ENCODE measurements at places on chromosomes 3 and 15.

DNA sequence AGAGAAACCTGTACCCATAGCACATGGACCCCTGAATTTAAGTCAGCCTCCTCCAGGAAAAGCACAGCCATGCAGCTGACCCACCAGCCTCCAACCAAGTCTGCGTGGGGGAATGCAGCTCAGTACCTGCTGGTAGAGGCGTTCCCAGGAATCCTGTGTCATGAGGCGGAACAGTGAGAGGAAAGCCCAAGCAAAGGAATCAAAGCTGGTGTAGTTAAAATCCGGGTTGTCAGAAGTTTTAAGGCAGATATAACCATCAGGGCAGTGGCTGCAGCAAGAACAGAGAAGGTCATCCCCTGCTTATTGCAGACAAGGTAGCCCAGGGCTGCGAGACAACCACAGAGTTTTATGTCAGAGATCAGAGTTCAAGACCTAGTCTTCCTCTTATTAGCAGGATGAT lies 59.1 kb downstream of the SCN10A start:
- peak; percentile 41 for DNase-seq

- DNase-seq, result peak; percentile 50
These were observed 56.3 kb upstream of the FSTL1 start for GRCh38 chr3:120506828-120507774.

DNA sequence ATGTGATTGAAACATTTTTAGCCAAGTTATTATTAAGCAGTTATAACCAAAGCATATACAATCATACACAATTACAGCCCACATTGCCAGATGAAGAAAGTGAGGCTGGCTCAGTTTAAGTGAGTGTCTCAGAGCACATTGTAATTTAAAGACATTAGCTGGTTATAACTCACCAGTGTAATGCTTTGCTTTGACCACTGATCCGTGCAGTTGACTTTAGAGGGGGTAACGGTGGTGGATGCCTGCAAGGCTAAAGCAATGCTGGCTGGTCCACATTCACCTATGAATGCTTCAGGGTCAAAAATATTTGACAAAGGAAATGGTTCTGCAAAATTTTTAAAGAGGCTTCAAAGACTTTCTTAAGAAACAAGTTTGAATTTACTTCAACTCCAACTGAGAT lies 1.2 kb downstream of the C3orf85 start:
- no peak for DNase-seq

DNA sequence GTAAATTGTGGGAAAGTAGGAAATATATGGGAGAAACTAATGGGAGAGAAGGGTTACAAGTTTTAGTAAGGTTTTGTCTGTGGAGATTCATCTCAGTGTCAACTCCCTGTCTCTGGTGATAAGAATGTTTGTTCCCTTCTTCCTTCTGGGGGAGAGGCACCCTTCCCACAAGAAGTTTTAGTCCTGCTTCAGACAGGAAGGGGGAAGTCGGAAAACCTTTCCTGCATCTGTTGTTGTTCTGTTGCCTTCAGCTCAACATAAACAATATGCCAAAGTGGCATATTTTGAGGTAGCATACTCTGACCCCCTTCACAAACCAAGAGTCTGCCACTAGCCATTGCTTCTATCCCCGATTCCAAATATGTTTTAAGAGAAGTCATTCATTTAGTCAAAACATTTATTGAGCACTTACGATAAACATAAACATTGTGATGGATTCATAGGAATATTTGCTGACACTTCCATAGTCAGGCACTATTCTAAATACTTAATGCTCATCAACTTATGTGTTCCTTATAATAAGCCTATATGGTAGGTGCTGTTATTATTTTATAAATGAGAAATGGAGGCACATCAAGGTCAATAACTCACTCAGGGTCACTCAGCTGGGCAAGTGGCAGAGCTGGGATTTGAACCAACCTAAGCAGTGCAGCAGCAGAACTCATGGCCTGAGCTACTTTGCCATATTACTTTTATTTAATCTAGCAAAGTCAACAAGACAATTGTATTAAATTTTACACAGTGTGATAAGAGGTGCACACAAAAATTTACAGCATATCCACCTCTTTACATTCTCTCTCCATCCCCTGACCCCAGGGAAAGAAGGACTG lies 34.2 kb upstream of the TIMP4 start:
- no peak for DNase-seq

GRCh38 chr15:52709187-52709981 lies 30.2 kb upstream of the ATOSA start:
- peak; percentile 49 for DNase-seq

DNA sequence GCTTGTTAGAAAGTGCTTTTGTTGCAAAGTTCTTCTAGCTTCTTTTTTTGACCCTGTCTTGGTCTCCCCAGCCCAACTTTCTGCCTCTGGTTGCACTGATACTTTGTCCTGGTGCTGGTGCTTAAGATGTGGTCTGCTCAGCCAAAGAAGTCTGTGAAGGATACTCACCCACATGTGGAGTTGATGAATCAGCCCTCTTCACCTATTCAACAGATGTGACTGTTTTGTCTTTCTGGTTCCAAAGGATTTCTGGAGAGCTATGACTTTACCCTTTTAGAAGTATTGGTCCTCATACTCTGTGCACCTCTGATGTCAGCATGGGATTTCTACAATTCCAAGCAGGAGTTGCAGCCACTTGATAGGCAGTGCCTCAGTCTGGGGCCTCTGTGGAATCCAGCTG lies 84.1 kb downstream of the PCCB start:
- no peak for DNase-seq

GRCh38 chr3:147613725-147614124 lies 204.6 kb downstream of the ZIC1 start:
- DNase-seq, result no peak

DNA sequence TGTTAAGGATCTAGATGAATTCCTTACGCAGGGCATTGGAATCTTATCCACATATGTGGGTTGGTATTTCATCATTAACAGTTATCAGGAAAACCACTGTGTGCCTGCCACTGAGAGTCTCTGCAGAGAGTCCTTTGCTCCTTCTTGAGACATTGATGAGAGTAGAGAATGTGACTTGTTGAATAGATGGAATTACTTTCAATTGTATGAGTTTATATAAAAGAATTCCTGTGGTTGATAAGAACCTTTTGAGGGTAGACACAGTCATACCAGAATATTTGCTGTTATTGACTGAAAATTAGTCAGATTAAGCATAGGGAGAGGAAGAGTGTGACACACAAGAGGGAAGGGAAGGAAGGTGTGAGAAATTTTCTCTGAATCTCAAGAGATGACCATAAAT lies 30.8 kb downstream of the ARHGEF26 start:
- DNase-seq, result no peak

GRCh38 chr3:31839144-31839917 lies 141.7 kb downstream of the OSBPL10 start:
- DNase-seq, result no peak

- no peak for DNase-seq
These were observed 188.5 kb downstream of the NFKBIZ start for GRCh38 chr3:102037791-102038190.

DNA sequence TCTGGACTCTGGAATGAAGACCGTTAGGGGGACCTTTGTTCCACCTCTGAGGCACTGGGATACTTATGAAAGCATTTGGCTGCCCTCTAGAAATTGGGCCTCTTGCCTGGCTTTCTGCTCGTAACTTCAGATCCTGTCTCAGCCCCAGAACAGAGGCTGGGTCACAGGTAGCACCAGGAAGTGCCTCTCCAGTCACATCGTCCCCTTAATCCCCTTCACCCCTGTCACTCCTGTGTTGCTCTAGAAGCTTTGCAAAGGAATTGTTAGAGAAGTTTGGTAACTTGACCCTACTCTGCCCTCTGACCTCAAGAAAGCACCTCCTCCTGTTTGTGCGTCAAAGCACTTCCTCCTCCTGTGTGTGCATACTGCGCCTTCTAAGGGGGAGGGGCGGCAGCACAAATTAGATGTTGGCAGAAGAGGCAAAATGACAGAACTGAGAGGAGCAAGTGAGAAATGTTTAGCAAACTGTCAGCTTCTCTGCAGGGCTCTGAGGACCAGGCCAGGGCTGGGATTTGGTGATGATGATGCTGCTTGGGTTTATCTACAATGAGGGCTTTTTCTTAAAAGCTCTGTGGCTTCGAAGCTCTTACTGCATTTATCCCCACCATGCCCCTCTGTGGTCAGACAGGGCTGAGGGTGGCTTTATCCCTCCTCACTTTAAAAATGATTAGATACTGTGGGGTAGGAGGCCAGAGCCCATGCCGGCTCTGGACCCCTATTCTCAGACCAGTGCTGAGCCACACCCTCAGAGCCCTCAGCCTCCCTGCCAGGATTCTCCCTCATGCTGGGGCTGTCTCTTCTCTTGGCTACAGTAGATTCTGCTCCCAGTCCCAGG lies 76.2 kb downstream of the LARS2 start:
- DNase-seq, result no peak

- DNase-seq, result no peak
These were observed 214.4 kb downstream of the ABHD5 start for GRCh38 chr3:43905157-43905556.

DNA sequence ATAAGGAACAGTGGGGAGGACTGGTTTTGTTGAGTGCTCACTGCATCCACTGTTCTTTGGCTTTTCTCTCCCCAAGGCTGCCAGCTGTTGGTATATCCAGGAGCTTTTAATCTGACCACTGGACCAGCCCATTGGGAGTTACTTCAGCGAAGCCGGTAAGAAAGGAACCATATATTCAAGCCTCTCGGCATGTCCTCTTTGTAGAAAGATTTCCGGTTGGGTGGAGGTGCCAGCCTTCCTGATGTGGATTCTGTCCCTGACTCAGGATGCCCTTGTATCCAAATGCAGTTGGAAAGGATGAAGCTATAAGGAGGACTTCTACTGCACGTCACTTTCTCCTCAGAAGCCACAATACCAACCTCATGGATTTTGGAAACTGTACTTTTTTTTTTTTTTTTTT lies 14.2 kb downstream of the NIT2 start:
- DNase-seq, result no peak

- DNase-seq, result no peak
These were observed 15.8 kb upstream of the ALAS1 start for GRCh38 chr3:52182196-52182595.

- DNase-seq, result no peak
These were observed 81.9 kb upstream of the CDV3 start for GRCh38 chr3:133491481-133492059.

DNA sequence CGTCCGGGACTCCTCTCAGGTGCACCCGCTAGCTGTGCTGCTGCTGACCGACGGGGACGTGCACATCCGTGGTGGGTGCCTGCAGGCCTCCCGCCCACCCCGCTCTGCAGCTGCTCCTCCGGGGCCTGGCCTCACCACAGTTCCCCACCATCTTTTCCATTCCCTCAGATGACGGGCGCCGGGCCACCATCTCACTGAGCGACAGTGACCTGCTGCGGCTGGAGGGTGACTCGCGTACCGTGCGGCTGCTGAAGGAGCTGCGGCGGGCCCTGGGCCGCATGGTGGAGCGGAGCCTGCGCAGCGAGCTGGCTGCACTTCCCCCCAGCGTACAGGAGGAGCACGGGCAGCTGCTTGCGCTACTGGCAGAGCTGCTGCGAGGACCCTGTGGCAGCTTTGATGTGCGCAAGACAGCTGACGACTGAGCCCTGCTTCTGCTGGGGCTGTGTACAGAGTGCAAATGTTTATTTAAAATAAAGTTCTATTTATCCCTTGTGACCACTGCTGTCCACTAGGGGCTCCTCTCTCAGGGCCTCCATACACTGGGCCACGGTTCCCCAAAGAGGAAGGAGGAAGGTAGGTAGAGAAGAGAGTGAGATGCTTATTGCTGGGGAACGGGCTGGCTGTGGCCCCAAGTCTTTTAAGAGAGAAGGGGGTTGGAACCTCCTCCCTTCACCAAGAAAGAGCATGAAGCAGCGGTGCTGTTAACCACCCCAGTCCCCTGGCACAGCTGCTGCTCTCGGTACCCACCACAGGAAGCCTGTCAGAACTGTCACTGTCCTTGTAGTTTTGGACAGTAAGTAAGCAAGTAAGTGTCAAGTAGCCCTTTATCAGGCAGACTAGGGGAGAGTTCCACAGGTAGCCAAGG lies 47.0 kb downstream of the DHX30 start:
- no peak for DNase-seq

DNA sequence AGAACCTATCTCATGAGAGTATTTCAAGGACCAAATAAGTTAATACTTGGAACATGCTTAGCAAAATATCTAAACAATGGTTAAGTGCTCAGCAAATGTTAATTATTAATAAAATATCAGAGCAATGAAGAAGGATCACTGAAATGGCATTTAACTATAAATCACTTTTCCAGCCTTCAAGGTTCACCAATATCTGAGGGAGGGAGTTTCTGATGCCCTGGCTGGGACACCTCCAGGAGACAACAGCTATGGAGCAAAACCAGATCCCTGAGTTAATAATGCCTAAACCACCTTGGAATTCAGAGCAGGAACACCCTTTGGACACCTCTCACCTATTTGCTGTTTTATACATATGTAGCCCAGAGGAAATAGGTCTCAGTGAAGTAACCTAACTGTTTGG lies 6.4 kb upstream of the FAM174B start:
- DNase-seq, result peak; percentile 45

- DNase-seq, result no peak
These were observed 126.4 kb downstream of the OXSM start for GRCh38 chr3:25916321-25916720.

DNA sequence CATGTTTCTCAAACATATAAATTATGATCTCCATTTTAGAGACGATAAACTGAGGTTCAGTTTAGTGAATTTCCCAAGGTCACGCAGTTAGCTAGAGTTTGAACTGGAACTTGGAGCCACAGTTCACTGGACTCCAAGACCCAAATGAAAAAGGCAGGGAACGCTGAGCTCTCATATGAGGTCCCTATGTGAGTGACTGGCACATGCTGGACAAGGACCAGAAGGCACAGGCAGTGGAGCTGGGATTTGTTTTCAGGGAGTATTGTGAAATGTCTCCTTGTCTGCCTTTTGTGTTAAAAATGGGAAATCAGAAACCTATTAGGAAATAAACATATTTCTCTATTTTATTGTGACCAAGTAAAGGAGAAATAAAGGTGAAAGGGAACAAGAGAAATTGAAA lies 63.5 kb downstream of the MESD start:
- DNase-seq, result no peak

DNA sequence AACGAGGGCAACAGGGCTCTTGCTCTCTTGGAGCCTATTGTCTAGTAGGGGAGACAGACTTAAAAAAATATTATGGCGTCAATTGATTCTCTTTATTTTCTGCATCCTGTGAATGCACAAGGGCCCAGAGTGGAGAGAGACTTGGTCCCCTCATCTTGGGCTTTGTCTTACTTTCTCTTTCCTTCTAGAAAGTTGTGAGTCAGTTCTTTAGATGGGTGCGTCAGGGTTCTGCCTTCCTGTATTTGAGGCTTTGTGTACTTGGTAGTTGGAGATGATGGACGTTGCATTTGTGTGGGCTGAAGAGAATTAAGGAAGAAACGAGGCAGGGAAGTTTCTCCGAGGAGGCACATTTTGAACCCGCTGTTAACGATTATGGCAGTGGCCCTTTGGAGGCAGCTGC lies 52.9 kb downstream of the CACNA1D start:
- no peak for DNase-seq

DNA sequence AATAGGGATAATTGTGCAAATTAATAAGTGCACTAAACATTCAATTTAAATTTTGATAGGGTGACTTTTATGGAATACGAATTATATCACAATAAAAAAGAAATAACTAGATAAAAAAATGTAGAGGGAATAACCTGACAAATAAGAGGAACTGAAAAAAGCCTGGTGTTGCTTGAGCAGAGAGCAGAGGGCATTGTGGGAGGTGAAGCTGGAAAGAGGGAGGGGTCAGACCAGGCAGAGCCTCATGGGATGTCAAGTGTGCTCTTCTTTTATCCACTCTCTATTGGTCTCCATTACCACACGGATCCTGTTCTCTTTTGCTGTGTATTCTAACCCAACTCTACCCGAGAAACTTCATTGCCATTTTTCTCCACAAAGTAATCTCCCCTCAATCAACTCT lies 264.0 kb upstream of the CRBN start:
- DNase-seq, result no peak

Data from trophoblast cell (in vitro differentiated cells and primary cell).